DMS79 (cell line): ENCODE measurements at places on chromosomes 3 and 15.

DNA sequence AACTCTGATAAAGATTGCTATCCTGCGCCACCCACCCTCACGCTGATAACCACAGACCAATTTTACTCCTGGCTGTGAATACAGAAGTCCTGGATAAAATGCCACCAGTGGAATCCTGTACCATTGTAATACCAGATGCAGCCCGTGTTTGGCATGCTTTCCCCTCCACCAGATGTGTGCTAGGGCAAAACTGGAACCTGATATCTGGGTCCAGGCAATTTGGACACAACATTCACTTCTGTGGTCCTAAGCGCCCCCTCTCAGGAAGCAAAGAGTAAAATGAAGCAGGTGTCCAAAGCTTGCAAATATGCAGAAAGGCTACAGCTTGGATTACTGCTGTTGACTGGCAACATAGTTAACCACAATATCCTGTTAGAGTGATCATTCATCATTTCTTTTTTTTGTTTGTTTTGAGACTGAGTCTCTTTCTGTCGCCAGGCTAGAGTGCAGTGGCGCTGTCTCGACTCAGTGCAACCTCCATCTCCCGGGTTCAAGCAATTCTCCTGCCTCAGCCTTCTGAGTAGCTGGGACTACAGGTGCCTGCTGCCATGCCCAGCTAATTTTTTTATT, 32.8 kb downstream of the LOXL1 start:
- DNase-seq: no peak

GRCh38 chr3:66744986-66745385, 244.2 kb upstream of the LRIG1 start:
- no peak for DNase-seq

DNA sequence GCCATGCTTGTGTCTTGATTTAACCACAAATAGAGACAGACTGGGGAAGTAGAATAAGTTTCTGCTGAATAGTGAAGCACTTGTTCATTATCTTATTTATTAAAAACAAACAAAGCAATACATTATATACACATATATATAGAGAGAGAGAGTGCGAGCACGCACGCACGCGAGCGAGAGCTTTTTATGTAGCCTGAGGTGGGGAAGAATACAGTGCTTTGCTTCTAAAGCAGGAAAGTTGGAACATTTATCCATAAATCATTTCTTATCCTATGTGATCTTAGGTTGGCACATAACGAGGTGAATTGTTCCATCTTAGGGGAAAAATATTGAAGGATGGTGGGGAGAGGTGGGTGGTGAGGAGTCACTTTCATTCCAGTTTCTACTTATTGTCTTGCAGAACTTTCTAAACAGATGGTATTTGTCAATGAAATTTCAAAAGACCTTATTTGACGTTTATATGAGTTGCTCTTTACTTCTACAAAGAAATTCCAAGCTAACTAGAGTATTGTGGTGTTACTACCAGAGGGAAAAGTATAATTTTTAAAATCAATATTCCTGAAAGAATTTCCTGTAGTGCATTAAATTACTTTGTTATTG, 110.0 kb downstream of the ATG7 start:
- no peak for DNase-seq

- DNase-seq: no peak
Observed at GRCh38 chr3:100089812-100090668, 24.3 kb downstream of the FILIP1L start.

DNA sequence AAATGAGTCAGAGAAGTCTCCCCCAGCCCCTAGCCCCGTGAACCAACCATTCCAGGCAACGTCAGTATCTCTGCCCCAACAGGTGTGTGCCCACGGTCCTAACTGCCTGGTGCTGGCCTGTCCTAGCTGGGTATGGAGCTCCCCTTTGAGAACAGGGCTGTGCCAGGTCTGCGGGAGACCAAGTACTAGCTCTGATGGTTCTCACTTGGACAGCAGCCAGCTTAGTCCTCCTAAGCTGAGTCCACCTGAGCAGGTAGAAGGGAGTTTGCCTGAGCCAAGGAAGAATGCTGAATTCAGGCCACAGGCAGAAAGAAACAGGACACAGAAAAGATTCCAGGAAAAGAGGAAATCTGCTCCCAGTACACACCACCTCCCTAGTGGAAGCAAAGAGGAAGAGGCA, 33.1 kb upstream of the PARL start:
- DNase-seq: no peak

DNA sequence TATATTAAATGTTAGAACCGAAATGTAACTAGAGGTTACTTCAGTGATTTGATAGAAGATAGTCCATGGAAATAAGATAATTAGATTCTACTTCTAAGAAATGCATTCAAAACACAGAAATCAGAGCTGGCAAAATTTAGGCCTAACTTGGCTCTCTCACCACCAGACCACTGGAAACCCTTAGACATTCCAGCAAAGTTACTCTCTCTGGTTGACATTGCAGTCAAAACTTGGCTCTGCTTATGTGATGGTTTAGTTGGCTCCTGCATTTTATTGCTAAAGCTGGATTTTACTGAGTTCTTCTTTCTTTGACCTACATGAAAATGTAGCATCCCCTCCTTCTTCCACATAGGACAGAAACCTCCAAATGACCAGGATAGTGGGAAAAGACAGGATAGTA, 35.4 kb upstream of the CBLB start:
- DNase-seq: no peak

GRCh38 chr15:70032509-70032908, 65.2 kb downstream of the TLE3 start:
- no peak for DNase-seq

DNA sequence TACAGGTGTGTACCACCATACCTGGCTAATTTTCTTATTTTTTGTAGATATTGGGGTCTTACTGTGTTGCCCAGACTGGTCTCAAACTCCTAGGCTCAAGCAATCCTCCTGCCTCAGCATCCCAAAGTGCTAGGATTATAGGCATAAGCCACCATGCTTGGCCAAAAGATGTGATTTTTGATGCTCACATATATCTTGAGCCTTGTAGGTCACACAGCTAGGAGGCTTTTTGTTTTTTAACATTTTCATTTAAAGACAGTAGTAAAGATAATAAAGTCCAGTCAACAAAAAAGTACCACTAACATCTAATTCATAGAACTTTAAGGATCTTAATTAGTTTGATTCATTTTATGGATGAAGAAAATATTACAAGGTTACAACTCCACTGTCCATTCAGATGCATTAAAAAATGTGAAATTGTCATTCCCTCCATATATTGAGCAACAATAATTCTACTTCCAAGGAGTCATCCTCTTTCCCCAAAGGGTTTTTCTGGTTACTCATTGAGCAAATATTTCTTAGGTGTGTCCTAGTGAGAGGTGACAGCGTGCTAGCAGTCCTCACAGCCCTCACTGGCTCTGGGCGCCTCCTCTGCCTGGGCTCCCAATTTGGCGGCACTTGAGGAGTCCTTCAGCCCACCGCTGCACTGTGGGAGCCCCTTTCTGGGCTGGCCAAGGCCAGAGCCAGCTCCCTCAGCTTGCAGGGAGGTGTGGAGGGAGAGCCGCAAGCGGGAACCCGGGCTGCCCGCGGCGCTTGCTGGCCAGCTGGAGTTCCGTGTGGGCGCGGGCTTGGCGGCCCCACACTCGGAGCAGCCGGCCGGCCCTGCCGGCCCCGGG, 8.3 kb upstream of the TASOR start:
- no peak for DNase-seq

- DNase-seq: no peak
Observed at GRCh38 chr15:66482539-66482938, 15.0 kb downstream of the SNAPC5 start.

GRCh38 chr3:22659651-22660475, 543.3 kb upstream of the UBE2E2 start:
- no peak for DNase-seq

DNA sequence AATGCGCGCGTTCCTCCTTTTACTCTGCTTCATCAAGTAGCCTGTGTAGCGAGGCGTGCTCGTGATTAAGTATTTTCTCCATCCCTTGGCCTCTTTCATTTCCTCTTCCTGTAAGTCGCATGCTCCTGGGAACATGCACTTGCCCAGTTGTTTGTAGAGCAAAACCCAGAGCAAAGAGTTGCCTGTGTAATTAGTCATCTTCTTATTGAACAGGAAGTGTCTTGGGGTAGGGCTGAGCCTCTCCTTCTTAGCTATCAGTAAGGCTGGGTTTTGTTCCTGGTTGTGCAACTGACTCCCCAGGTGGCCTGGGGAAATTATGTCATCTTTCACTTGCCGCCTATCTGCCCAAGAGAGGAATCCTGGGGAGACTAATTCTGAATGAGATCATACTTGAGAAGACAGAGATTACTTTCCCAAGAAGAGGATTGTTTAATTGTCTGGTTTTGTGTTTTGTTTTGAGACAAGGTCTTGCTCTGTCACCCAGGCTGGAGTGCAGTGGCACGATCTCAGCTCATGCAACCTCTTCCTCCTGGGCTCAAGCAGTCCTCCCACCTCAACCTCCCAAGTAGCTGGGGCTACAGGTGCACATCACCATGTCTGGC, 14.9 kb downstream of the LIPH start:
- peak; percentile 13 for DNase-seq

DNA sequence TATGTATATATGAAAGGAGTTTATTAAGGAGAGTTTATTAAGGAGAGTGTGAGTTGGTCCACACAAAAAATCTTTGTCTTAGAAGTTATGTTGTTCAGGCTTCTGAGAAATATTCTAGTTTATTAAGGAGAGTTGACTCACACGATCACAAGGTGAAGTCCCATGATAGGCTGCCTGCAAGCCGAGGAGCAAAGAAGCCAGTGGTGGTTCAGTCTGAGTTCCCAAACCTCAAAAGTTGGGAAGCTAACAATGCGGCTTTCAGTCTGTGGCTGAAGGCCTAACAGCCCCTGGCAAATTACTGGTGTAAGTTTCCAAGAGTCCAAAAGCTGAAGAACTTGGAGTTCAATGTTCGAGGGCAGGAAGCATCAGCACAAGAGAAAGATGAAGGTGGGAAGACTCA, 42.4 kb upstream of the DAZL start:
- DNase-seq: no peak

- DNase-seq: peak; percentile 3
Observed at GRCh38 chr3:51682079-51682478, 11.0 kb downstream of the TEX264 start.

DNA sequence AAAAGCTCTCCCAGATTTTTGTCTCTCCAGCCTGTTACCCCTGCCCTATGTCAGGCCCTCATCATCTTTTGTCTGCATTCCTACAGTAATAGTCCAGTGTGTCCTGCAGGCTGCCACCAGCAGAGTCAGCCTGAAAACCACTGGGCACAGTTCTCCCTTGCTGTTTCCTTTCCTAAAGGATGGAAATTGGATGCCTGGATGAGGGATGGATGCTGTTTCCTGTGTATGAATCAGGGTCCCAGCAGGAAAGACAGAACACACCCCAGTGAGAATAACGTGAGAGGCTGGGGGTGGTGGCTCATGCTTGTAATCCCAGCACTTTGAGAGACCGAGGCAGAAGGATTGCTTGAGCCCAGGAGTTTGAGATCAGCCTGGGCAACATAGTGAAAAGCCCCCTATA, 3.3 kb upstream of the SNX33 start:
- no peak for DNase-seq

DNA sequence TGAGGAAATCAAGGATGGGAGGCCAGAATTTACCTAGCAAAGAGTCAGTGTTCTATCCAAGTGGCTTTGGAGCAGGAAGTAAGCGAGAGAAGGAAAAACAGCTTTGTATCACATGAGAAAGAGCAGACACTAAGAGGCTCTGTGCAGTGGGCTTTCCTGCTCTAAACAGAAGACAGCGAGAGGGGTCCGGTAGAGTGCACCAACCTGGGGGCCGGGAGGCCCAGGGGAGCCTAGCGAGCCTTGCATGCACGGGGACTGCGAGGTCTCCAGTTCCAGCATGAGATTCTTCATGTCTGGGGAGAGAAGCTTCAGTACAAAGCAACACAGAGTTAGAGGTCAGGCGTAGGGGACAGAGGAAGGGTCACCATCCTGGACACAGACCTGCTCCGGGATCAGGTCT, 33.5 kb downstream of the COLQ start:
- no peak for DNase-seq

GRCh38 chr3:68482565-68482964, 449.8 kb downstream of the TAFA4 start:
- DNase-seq: no peak

GRCh38 chr3:126539558-126540250, 15.7 kb downstream of the CHST13 start:
- no peak for DNase-seq

DNA sequence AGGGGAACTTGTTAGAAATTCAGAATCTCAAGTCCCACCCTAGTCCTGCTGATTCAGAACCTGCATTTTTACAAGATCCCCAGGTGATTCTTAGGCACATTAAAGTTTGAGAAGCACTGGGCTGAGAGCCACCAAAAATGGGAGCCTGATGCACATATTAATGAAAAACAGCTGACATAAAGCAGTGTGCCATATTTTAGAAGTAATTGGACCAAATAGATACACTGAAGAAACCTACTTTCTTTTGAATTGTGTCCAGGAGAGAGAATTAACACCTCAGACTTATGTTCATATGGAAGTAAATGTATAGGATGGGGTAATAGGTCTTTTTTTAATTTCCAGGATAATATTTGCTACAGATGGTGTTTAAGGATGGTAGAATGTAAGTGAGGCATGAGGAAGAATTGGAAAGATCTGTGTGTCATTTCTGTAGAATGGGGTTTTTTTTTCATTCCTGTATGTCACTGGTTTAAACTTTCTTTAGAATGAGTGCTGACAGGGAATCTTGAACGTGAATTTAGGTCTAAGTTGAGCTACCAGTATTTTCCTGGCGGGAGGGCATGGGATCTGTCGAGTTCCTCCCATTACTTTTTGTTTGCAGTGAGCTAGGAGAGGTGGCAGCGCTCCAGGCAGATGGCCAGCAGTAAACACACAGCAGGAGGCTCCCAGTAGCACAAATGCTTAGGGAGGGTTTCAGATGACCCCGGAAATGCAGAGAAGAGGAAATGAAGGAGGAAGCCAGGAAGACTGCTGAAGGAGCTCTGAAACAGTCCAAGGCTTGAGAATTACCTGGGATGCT, 185.6 kb downstream of the PLCL2 start:
- DNase-seq: no peak

- no peak for DNase-seq
Observed at GRCh38 chr3:100072326-100073048, 41.8 kb downstream of the FILIP1L start.

DNA sequence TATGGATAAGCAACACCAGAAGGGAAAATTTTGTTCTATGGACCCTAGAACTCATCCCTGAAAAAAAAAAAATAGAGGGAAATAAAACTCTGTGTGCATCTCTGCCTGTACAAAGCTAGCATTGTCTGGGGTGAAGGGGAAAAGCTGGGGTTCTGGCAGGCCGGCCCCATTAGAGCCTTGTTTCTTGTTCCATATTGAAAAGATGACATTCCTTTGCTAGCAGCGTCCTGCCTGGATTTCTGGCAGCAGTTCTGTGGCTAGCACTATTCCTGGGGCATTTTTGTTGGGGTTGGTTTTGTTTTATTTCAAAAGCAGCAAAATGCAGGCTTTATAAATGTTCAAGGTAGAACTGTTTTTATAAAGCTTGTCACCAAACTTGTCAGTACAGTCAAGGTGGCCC, 45.2 kb downstream of the RARB start:
- no peak for DNase-seq

DNA sequence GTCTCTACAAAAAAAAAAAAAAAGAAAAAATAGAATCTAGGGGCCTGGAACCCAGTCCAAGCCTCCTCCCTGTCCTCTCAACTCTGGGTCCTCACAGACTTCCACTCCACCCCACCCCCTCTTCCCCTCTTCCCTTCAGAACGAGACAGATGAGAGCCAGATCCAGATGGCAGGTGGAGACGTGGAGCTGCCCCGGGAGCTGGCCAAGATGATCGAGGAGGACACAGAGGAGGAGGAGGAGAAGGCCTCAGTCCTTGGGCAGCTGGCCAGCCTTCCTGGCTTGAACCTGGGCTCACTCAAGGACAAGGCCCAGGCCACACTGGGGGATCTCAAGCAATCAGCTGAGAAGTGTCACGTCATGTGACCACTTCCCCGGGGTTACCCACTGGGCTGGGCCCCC, 3.6 kb downstream of the CPLX3 start:
- DNase-seq: no peak
